ENCODE measurements at places on chromosomes 2 and 18.

GRCh38 chr2:46504685-46505471, 25.5 kb downstream of the TMEM247 start:
- ATAC-seq, result no peak

GRCh38 chr2:12116228-12116750, 369.9 kb downstream of the LPIN1 start:
- ATAC-seq, result no peak

- ATAC-seq, result no peak
Observed at GRCh38 chr2:244547-244946, 19.3 kb downstream of the SH3YL1 start.

DNA sequence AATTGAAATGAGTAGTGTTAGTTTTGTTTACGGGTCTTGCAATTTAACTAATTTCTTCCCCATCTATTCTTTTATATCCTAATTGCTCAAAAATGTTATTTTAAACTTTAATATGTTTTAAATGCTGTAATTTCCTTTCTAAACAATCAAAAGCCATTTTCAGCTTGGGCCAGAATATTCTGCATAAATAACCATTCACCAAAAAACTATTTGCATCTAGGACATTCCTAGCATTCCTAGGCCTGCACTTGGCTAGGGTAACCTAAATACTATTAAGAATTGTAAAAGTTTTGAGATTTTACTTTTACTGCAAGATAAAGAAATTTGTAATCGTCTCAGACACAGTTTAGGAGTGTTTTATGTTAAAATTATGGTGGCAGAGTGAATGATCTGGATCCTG, 7.8 kb upstream of the ETAA1 start:
- ATAC-seq, result no peak

DNA sequence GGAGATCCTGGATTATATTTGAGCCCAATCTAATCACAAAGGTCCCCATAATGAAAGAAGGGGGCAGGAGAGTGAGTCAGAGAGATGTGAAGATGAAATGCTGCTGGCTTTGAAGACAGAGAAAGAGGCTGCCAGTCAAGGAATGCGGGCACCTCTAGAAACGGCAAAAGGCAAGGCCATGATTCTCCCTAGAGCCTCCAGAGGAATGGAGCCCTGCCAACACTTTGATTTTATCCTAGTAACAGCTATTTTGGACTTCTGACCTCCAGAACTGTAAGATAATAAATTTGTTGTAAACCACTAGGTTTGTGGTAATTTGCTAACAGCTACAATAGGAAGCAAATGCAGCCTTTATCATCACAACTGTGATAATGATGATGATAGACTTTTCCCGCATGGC, 32.9 kb downstream of the LBH start:
- no peak for ATAC-seq

DNA sequence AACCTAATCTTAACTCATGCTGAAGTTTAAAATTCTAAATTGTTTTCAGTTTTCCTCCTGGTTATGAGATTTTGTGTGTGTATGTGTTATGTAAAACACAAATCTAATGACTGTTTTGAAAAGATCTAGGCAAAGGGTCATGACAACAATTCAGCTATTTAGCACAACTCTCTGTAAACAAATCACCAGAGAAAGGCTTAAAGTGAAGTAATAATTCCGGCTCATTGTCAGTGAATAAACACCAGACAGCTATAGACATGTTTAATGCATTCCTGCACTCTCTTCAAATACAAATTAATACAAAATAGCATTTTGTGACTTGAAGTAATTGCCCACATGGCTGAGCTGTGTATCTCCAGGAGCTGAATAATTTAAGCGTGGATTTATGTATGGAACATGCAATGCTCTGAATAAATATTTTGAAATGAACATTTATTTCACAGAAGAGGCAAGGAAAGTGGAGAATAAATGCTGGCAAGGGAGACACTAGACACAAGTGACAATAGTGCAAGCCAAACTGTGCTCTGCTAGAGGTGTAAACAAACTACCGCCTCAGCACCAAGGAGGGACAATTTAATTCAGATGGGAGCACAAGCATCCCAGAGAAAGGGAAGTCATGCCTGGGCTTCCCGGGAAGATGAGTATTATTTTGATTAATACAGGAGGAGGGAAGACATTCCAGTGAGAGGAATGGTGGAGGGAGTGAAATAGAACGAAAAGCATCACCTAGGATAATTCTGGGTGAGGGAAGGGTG, 133.6 kb upstream of the XPO1 start:
- ATAC-seq, result no peak

DNA sequence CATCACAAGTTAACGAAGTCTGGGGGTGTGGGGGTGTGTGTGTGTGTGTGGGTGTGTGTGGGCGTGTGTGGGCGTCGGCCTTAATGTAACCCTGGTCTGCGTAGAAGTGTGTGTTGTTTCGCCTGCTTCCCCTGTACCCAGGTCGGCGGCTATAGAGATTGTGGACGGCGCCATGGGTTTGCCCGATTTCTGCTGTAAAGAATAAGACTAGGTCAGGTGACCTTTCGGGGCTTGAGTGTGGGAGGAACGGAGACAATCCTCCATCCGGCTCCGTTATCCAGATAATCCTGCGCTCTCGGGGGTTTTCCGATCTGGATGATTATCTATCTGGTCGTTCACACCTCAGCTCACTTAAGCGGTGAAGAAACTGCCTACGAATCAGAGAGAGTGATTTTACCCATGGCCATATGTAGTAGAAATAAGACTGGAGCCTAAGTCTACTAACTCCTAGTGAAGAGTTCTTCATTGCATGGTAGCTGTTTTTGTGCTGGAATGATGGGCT, 543 bp downstream of the HADHB start:
- ATAC-seq, result peak; percentile 18
